ENCODE measurements at places on chromosomes 6 and 20.
A peak's percentile ranks its signal among the peaks of the same experiment; 100 is the strongest.

DNA sequence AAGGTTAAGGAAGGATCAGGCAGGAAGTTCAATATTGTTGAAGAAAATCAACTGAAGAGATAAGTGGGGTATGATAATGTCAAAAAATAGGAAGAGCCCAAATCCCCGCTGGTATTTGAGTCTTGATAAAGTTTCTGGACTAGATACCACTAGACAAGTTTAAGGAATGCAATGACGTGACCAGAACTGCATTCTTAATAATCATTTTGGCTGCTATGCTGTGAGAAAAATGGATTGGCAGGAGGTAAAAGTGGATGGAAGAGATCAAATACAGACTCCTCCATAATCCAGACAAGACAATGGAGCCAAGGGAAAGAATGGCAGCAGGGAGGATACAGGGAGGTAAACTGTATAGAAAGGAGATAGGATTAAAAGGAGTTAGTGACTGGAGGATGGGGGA, 128.2 kb downstream of the COL12A1 start:
- DNase-seq, result no peak

DNA sequence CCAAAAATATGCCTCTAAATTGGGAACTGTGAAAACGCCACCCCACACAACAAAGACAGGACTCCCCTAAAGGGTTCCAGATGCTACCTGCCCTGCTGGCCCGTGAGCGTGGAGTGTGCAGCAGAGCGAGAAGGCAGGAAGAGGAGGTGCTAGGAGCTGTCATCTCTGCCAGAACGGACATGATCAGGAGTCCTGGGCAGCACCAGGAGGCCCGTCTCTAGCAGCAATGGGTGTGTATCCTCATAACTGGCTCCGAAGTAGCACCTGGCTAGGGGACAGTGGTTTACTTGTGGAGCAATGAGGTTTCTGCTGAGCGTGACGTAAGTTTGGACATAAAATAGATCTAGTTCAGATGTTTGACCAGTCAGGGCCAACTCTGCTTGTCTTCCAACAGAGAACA, 226.0 kb downstream of the CDH4 start:
- DNase-seq, result no peak

DNA sequence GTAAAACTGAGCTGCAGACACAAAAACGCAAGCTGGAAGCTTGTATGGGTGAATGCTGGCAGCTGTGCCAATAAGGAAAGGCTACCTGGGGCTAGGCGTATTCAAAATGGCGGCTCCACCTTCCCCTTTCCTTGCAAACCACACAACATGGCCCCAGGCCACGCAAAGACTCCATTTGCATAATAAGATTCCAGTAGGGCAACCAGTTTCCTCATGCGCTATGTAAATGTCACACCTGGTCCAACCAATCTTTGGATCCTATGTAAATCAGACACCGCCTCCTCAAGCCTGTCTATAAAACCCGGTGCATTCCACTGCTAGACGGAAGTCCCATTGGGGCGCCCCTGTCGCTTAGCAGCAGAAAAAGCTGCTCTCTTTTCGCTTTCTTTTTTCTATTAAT, 505.9 kb upstream of the BTBD3 start:
- DNase-seq, result no peak

- peak; percentile 90 for DNase-seq
Measured at GRCh38 chr6:149963462-149964307, at the start of gene ULBP1. TSS of gene ULBP1 (plus strand) at chr6:149963943. CDS start at chr6:149964050, 107 bp downstream.

DNA sequence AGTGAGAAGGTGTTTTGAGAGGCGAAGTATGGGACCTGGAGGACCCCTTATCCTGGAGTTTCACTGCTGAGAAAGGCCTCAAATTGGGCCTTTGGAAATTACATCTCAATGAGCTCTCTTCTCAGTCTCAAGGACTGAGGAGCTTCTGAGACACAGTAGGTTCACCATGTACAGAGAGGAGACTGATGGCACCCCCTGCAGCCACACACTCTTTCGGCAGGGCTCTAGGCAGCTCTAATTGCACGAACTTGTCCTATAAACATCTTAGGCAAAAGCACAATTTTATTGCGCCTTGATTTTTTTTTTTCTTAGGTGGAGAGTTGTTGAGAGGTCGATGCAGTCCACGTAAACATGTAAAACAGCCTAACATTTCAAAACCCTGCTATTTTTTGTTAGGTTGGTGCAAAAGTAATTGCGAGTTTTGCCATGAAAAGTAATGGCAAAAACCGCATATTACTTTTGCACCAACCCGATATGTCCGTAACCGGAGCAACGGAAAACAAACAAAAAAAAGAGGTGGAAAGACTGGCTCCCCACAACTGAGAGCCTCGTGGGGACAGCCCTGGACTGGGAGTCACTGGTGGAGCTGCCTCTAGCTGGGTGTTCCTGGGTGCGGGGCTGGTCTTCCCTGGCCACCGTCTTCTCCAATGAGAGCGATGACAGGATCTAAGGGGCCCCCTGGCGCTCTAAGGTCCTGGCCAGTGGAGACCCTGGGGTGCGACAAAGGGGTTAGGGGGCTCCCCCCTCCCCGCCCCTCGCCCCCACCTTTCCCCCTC, 84.0 kb upstream of the EYA2 start:
- no peak for DNase-seq

GRCh38 chr20:53794529-53795115, 201.0 kb upstream of the ZNF217 start:
- DNase-seq, result no peak

DNA sequence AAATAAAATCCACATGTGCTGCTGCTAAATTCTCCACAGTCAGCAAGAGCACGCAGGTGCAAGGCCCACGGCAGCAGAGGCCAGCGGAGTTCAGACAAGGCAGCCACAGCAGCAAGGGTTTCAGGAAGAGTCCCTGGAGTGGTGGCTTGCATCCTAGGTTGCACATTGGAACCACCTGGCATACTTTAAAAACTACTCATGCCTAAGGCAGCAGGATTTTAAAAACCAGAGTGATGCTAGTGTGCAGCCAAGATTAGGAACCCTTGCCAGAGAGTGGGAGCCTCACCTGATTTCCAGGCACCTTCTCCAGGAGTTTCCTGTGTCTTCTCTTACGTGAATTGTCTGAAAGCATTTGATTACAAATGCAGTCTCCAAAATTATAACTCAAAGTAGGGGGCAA, 104.0 kb upstream of the GPR6 start:
- no peak for DNase-seq

DNA sequence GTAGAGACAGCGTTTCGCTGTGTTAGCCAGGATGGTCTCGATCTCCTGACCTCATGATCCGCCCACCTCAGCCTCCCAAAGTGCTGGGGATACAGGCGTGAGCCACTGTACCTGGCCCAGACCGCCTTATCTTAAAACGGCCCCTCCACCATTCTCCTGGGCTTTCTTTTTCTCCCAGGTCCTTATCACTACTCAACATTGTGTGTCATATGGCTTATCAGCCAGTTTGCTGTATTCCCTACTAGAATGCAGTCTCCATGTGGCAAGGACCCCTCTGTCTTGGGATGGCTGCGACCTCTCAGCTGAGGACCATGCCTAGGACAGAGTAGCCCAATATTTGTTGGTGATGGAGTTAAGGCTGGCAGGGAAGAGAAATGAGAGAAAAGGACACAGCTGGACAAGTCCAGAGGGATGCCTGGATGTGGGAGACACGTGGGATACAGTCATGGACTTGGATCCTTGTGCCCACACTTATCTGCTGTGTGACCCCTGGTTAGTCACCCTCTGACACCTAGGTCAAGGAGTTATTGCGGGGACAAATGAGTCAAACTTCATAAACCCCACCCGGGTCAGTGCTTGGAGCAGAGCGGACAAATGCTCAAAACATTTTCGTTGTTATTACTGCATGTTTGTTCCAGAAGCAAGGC, 24.0 kb downstream of the ADA start:
- no peak for DNase-seq

- no peak for DNase-seq
Measured at GRCh38 chr6:36376742-36377141, 10.7 kb downstream of the ETV7 start.

DNA sequence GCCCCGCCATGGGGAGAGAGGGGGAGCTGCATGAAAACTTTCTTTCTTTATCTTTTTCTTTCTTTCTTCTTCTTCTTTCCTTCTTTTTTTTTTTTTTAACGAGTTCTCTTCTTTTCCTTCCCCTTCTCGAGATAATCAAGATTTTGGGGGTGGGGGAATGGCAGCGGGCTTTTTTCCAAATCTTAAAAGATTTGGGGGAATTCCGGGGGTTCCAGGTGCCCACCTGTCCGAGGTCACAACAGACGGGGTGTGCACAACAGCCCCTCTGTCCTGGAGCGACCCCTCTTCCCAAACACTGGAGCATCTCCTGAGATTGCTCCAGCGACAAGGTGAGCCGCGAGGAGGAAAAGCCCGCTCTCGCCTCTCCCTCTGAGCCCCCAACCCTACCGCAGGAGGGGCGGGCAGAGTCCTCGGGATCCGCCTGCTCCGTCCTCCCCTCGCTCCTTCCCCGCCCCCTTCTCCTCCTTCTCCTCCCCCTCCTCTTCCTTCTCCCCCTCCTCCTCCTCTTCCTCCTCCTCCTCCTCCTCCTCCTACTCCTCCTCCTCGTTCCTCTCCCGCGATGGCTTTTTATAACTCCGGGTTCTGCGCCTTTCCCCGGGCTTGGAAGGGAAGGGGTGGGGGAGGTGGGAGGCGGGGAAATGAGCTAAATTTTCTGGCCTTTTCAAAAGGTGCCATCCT, 689 bp upstream of the KCNB1 start:
- DNase-seq, result no peak

- no peak for DNase-seq
Measured at GRCh38 chr20:52118016-52118623, 73.5 kb downstream of the ZFP64 start.

GRCh38 chr6:40425192-40425919, 161.8 kb downstream of the LRFN2 start:
- peak; percentile 66 for DNase-seq

GRCh38 chr20:18380908-18381529, 85.8 kb downstream of the DZANK1 start:
- DNase-seq, result no peak

- no peak for DNase-seq
Measured at GRCh38 chr6:56759521-56759920, 116.8 kb upstream of the DST start.

GRCh38 chr20:49248301-49248700, 29.1 kb downstream of the DDX27 start:
- no peak for DNase-seq

DNA sequence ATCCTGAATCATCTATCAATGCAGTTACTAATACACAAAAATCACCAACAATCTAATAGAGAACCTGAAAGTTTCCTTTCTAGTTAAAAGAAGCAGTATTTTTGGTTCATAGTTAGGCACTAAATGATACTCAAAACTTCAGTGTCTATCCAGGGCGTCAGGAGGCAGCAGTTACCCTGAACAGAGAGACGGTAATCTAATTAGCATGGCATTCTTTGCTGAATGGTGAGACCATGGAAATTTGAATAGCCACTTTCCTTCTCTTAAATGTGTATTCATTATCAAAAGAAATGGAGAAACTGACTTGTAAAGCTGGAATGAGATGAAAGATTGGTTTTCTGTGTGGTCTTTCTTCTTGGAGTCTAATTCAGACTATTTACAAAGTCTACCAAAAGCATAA, 146.6 kb upstream of the BMP5 start:
- DNase-seq, result no peak

DNA sequence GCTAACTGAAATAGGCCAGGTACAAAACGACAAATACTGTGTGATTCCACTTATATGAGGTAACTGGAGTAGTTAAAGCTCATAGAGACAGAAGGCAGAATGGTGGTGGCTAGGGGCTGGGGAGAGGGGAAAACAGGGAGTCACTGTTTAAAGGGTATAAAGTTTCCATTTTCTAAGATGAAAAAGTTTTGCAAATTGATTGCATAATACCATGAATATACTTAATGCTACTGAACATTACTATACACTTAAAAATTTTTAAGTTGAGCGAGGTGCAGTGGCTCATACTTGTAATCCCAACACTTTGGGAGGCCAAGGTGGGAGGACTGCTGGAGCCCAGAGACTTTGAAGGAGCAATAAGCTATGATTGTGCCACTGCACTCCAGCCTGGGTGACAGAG, 138.6 kb upstream of the ARID1B start:
- DNase-seq, result no peak

DNA sequence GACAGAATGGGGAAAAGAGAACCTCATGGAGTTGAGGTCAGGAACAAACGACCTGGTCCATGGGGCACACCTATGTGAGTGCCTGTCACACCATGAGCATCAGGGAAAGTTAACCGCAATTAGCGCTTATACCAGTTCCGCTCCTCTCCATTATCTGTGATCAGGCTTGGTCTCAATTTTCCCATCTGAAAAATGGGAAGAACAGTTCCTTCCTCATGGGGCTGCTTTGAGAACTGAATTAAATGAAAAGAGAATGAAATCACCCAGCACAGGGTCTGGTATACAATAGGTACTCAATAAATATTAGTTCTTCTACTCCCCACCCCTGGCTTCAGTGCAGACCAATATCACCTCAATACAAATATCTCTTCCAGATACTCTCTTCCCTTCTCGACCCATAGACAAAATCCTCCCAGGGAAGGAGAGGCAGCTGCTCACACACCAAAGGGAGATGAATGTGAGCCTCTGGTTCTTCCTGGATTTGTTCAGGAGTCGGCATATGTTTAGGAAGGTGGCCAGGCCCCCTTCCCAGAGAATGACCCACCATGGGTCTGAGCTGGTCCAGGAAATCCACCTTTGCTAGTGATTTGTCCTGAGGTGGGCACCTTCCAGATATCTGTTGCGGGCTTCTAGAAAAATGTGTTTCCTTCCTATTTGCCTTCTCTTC, 2.4 kb upstream of the PTGIS start:
- no peak for DNase-seq

DNA sequence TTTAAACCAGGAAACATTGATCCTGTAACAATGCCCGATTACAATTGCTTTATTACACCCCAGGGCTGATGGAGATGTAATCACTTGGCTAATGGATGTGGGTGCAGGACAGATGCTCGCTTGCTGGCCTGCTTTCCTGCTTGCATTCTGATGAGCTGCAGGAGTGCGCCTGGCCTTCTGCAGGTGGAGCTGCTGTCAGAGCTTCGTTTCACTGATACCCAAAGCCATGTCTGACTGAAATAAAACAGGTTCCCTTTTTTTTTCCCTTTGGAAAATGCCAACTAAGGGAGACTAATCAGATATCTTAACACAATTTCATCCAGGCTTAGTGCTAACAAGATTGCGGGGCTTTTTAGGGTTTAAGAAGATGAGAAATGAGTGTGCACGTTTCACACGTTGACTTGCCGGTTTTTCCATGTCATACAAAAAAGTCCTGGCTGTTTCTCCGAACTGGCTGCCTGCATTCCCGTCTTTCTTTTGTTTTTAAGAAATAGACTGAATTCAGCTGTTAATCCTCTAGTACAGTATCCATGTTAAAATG, 60.7 kb downstream of the VAPB start:
- DNase-seq, result no peak

- no peak for DNase-seq
Measured at GRCh38 chr6:53960311-53960710, 150.9 kb upstream of the MLIP start.

Measured in lung (tissue), 17 donors.